ENCODE measurements at places on chromosomes 3 and 15.

- no peak for DNase-seq
These were observed 295.3 kb downstream of the TLE3 start for GRCh38 chr15:69802432-69802831.

GRCh38 chr3:13976469-13976868 lies 96.6 kb upstream of the WNT7A start:
- no peak for DNase-seq

- DNase-seq, result peak; percentile 21
These were observed 1.6 kb downstream of the LINGO1 start for GRCh38 chr15:77630956-77631744.

- peak; percentile 8 for DNase-seq
These were observed 42.3 kb upstream of the ROPN1 start for GRCh38 chr3:124034016-124034843.

GRCh38 chr3:59506191-59506590 lies 456.4 kb upstream of the CFAP20DC start:
- no peak for DNase-seq

DNA sequence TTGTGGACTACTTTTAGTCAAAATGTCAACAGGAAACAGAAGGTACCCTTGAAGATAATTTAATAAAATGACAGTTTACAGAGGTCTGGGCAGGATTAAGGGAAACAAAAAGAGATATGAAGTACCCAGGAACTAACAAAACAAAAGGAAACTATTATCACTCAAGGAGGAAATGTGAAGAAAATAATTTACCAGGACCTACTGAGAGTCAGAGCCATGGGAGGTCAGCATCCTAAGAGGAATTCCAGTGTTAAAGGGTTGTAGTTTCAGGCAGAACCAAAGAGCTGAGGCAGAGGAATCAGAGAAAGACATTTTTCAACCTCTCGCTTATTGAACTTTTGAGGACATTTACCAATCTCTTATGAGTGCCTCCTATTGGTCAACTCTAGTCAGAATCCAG lies 408.9 kb upstream of the CBLB start:
- DNase-seq, result no peak

DNA sequence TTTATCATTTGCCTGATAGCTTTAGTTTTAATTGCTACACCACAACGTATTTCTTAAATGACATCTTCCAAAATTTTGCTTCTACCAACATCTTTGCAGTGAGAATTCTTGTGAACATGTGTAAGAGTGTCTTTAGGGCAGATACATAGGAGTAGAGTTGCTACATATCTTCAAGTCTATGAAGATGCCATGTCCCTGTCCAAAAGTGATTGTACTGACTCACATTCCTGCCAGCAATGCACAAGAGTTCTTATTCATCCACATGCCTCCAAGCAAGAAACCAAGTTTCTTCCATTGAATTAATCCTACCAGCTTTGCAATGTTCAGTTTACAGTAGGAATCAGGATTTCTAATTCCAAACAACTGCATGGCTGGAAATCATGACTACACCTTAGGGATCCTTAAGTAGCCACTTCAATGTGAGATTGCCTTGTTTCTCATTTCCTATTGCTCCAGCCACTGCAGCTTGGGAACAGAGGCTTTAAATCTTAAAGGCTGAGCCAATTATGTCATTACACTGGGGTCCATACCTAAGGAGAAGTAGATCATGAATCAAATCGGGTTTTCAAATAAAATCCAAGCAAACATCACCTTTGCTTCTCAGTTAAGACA lies 44.5 kb downstream of the BCL2L10 start:
- DNase-seq, result no peak

GRCh38 chr15:88115486-88116152 lies 140.9 kb downstream of the NTRK3 start:
- DNase-seq, result peak; percentile 14

- DNase-seq, result no peak
These were observed 144.3 kb upstream of the DNAJC19 start for GRCh38 chr3:181133832-181134231.

DNA sequence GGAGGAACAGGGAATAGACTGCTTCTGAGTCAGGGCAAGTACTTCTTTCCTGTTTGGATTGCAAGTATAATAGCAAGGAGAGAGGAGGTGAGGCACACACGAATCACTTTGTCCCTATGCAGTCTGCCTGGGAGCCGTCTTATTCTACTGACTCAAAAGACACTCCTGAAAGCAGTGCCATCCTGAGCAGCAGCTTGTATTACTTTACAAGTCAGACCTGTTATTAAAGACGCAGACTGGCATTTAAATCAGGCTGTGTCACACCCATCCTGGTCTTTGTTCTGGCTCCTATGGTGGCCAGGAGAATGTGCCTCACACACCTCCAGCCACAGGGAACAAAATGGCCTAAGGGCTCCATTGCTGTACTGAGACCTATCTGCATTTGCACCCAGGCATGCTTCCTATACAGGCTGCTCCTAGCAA lies 17.9 kb upstream of the SQOR start:
- DNase-seq, result no peak

GRCh38 chr15:92616621-92617548 lies 38.7 kb downstream of the FAM174B start:
- no peak for DNase-seq

DNA sequence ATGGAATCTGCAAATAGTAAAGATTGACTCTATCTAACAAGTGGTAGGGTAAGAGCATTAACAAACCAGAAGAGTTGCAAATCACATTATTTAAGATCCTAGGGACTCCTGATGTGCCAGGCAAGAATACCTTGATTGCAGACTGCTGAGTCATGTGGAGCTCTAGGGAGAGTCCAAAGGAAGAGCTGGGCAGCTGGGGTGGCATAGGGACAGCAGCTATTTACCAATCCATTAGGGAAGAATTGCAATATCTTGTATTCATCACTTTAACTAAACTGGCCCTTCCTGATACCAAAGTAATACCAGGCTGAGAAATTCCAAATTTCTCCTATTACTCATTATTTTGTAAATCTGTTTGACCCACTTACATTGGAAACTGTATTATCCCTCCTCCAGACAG lies 52.2 kb upstream of the ACP3 start:
- no peak for DNase-seq

DNA sequence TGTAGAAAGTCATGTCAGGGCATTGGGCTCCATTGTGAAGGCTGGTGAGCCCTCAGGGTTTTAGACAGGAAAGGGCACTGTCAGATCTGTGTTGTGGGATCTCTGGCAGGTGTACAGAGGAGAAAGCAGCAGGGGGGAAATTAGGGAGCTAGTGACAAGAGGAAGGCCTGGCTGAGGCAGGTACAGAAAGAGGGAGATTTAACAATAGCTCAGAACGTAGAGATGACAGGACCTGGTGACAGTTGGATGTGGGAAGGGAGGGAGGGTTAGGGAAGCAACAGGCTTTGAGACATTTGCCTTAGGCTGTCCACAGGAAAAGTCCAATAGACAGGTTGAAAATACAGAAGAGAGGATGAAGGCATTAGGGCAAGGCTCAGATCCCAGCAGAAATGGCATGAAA lies 288.1 kb downstream of the EPHB1 start:
- no peak for DNase-seq

GRCh38 chr3:66702126-66702525 lies 201.3 kb upstream of the LRIG1 start:
- no peak for DNase-seq

- no peak for DNase-seq
These were observed 427.5 kb downstream of the VGLL3 start for GRCh38 chr3:86563400-86563970.

GRCh38 chr3:147807776-147808175 lies 398.6 kb downstream of the ZIC1 start:
- DNase-seq, result no peak

DNA sequence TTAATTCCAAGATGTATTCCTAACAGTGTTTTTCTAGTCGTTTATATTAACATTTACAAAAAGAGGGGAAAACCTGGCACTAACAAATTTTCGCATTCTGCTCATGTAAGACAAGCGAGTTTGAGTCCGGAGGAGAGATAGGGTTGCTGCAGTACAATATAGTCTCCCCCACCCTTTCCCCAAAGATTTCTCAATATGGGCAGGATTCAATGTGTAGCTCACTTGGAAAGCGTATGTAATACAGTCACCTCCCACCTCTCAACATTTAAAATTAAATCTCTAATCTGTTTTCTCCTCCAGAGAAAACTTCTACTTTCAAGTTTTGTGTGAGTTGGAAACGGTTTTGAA lies 57.9 kb downstream of the CMSS1 start:
- DNase-seq, result no peak

DNA sequence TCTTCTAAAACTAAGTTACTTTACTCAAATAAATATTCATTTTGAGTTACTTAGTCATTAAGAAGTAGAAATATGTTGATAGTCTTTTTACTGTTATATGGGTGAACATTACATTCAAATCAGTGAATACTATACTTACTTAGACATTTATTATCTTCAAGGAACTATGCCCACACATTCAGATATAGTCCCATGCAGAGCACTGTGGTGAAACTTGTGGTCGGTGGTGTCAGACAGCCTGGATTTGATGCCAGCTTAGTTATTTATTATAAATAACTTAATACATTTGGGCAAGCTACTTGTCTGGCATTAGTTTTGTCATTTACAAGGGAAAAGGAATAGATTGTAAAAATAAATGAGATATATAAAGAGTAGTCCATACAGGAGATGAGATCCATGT lies 149.5 kb downstream of the RAP2B start:
- DNase-seq, result no peak

DNA sequence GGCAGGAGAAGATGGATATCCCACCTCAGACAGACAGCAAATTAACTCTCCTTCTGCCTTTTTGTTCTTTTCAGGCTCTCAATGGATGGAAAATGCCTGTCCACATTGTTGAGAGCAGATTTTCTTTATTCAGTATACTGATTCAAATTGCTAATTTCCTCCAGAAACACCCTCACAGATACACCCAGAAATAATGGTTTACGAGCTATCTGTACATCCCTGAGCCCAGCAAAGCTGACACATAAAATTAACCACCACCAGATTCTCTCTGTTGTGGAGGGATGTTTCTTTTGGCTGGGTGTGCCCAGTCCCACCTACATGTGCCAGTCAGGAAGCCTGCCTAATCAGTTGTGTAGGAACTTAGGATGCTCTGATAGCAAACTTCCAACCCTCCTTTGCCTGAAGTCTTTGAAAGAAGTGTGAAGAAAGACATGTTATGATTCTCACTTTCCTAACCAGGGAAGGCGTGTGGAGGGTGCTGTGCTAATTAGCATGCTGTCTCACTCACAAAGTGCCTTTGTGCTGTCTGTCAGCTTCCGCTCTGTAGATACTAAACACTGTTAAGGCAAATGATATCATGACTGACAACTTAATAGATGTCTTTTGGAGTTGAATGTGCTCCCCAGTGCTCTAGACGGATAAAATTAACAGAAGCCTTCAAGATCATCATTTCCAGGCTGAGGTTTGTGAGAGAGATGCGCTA lies 208.5 kb downstream of the CLSTN2 start:
- DNase-seq, result no peak

GRCh38 chr3:32453346-32453745 lies 49.3 kb downstream of the CMTM6 start:
- no peak for DNase-seq

- no peak for DNase-seq
These were observed 35.5 kb upstream of the TIMP4 start for GRCh38 chr3:12194209-12194608.

DNA sequence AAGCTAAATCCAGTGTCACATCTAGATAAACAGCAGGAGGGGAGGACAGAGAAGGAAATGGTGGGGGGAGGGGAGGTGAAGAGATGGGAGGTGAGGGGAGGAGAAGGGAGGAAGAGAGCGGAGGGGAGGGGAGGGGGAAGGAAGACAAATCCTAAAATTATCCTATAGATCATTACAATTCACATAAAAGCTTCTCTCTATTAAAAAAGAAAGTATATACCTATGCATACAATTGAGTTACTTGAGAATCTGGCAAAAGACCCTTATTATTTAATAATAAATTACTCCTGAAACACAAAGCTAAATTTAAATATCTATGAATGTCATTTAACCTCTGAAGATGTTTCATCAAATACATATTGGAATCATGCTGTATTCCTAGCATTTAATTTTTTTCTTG lies 303.9 kb downstream of the MAGI1 start:
- no peak for DNase-seq
